ENCODE measurements at places on chromosomes 13 and 19.

GRCh38 chr13:24493356-24493755 lies 19.2 kb downstream of the PARP4 start:
- no peak for DNase-seq

- no peak for DNase-seq
Observed at GRCh38 chr13:46492946-46493345, 60.0 kb upstream of the LRCH1 start.

DNA sequence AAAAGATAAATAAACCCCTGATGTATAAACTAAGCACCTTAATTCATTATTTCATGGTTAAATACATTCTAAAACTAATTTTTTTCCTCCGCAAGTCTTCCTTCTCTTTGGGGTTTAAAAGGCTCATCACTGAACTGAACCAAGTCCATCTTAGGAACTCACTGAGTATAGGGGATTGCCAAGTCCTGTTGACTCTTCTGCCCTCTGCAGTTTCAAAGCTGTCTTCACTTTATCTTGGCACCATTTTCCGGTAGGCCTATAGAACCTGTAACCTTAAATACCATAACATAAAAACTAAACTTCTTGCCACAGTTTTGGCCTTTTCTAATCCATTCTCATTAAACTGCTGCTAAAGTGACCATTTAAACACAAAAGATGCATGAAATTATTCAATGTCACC lies 66.5 kb upstream of the USPL1 start:
- no peak for DNase-seq

GRCh38 chr19:10379880-10380312 lies 476 bp downstream of the TYK2 start:
- no peak for DNase-seq
